ENCODE measurements at places on chromosomes 2 and 18.

- no peak for DNase-seq
Measured at GRCh38 chr2:238350150-238350897, 30.0 kb downstream of the TRAF3IP1 start.

DNA sequence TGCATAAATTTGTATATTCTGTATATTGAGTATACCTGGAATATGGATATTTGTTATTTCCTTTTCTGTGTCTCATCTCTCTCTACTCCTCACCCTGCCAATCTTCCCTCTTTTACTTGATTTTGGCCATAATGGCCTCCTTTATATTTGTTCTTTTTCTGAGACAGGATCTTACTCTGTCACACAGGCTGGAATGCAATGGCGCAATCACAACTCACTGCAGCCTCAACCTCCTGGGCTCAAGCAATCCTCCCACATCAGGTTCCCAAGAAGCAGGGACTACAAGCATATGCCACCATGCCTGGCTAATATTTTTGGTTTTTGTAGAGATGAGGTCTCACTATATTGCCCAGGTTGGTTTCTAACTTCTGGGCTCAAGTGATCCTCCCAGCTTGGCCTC lies 30.5 kb downstream of the PREPL start:
- no peak for DNase-seq

DNA sequence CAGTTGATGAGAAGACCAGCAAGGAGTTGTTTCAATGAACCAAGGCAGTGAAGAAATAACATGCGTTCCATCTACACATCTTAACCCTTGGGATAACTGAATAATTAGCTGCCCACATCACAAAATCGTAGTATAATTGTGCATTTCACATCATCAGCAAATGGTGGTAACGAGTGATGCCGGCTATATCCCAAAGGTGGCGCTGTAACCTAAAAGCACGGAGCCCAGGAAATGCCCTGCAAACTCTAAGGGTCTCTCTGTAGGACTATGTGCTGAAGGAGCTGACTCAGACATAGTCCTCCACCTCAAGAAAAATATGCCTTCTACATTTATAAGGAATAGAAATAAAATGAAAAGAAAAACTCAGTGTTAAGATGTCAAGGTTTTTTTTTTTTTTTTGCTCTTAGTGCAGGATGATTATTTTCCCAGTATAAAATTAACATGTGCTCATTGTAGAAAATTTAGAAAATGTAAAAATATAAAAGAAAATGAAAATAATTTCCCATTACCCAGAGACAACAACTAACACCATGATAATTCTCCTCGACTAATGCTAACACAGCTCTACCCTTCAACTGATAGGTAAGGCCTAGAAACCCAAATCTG lies 23.1 kb upstream of the DSG3 start:
- DNase-seq: no peak

GRCh38 chr2:240469740-240470139 lies 34.3 kb downstream of the GPC1 start:
- no peak for DNase-seq

DNA sequence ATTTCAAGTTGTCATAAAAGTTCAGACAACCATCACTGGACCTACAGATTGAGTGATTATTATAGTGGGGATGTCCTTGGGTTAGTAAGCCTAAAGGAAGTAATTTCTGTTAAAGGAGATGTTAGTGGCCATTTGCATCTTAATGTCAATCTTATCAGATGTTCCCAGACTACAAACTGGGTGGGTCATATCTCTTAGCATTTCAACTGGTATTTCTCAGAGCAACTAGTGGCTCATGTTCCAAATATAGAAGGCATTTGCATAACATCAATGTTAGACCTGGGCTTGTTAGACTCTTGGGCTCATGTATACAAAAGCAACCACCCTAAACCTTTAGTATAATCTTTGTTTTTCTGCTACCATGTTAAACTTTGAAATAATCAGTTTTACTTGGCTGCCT lies 17.9 kb downstream of the PLEKHA3 start:
- DNase-seq: no peak
